ENCODE measurements at places on chromosomes 4 and X.

DNA sequence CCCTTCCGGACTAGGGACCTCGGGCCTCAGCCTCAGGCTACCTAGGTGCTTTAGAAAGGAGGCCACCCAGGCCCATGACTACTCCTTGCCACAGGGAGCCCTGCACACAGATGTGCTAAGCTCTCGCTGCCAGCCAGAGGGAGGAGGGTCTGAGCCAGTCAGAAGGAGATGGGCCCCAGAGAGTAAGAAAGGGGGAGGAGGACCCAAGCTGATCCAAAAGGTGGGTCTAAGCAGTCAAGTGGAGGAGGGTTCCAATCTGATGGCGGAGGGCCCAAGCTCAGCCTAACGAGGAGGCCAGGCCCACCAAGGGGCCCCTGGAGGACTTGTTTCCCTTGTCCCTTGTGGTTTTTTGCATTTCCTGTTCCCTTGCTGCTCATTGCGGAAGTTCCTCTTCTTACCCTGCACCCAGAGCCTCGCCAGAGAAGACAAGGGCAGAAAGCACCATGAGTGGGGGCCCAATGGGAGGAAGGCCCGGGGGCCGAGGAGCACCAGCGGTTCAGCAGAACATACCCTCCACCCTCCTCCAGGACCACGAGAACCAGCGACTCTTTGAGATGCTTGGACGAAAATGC lies at the start of gene WAS:
WAS (plus strand) TSS at position 389 of the 572 bp plus-strand sequence; CDS start at position 444, 55 bp downstream.
- DNase-seq: peak; percentile 59

DNA sequence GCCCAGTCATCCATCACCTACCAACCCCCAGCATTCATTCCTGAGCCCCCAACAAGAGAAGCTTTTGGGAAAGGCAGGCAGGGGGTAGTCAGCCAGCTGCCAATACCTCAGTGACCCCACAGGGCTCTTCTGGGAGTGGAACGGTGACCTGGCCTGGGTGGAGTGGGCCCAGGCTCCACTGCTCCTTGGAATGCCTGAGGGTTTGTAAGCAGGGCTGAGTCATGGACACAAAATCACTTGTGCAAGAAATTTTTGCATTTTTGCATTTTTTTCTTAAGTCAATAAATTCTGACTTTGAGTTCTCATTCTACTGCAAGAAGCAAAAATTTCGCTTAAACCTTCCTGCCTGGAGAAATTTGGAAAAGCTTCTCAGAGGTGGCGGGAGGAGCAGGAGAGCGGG lies 18.5 kb downstream of the SORCS2 start:
- no peak for DNase-seq

DNA sequence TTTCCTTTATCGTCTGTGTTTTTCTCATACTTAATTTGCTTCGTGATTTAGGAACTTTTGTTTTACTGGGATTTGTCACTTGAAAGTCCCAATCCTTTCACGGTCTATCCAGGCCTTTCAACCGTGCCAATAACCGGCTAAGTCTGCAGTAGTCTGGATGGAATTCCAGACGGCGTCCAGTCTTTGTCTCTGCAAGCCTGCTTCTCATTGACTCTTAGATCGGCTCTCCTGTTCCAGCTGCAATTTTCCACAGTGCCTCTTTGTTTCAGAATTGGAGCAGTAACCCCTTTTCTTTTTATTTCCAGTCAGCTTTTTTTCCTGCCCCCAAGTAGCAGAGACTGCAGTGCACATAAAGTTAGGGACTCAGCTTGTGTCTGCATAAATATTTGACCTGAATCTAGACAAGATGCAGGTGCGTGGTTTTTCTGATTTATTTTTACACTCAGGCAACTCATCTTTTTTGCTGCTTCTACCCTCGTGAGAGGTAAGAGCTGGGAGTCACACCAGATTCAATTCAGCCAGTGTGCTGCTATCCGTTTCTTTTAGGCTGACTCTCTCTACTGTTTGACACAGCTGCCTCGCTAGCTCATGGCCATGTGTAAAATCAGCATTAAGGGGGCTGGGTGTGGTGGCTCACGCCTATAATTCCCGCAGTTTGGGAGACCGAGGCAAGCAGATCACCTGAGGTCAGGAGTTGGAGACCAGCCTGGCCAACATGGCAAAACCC lies 37.4 kb upstream of the DHRSX start:
- DNase-seq: no peak

GRCh38 chr4:110108422-110108821 lies 90.0 kb downstream of the ELOVL6 start:
- DNase-seq: no peak

DNA sequence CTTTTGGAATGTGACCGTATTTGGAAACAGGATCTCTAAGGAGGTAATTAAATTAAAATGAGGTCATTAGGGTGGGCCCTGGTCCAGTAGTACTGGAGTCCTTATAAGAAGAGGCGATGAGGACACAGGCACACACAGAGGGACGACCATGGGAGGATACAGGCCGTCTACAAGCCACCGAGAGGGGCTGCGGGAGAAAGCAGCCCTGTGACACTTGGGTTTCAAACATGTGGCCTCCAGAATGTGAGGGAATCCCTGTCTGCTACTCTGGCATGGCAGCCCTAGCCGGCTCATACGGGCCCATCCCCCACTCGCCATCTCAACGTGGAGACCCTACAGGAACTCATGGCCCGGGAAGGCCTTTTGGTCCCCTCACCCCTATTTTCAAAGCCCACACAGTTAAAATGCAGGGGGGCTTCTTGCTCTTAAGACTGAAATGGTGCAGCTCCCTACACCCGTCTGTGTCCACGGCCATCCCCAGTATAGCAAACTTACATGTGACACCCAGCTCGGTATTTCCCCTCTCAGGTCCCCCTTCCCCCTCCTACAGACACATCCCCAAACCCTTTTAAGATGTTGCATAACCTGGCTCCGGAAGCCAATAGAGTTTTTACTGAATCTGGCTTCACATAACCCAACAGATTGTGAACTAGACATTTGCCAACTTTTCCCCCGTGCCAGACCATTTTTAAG lies 124.1 kb upstream of the TBL1X start:
- DNase-seq: peak; percentile 72

- no peak for DNase-seq
These were observed 208.2 kb downstream of the AFAP1 start for GRCh38 chr4:7731437-7731836.

GRCh38 chr4:5376015-5376414 lies 324.7 kb downstream of the STK32B start:
- no peak for DNase-seq

- no peak for DNase-seq
These were observed 16.2 kb upstream of the SYTL4 start for GRCh38 chrX:100748108-100748507.

DNA sequence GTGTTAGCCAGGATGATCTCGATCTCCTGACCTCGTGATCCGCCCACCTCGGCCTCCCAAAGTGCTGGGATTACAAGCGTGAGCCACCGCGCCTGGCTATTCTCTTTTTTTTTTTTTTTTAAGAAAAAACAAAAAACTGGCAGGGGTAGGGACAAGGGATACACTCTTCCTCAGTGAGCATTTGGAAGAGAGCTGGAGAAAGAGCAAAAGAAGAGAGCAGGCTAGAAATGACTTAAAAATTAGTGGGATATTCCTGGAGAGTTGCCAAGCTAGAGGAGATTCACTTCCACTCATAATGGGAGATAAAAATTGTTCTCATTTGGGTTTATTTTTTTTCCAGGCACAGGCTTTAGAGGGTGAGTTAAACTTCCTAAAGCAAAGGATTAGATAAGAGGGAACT lies 140.0 kb upstream of the SCML1 start:
- no peak for DNase-seq

- DNase-seq: no peak
These were observed 29.6 kb upstream of the COX18 start for GRCh38 chr4:73099143-73099542.

DNA sequence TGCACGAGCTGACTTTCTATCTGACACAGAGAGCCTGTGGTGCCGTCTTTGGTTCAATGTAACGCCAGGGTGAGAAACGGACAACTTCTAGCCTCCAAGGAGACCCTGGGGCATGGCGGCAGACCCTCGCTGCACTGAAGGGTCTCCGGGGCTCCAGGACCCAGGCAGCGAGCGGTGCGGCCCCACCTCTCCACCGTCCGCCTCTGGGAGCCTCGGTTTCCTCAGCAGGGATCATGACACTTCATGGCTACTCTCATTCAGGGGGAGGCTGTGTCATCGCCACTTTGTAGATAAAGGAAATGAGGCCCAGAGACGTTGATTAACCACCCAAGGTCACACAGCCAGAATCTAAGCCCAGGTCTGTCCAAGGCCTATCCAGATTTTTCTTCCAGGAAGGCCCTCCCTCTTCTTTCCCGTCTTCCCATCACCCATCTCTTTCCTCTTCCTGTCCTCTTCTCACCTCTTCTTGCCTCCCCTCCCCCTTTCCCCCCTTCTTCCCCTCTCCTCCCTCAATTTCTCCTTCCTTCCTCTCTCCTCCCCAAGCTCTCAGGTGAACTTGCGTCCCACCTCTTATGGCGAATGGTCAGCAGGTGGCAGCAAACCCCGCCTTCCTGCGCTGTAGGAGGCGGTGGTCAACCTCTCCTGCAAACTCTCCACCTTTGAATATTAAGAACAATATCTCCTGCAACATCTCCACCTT lies 69.3 kb upstream of the HMX1 start:
- no peak for DNase-seq

DNA sequence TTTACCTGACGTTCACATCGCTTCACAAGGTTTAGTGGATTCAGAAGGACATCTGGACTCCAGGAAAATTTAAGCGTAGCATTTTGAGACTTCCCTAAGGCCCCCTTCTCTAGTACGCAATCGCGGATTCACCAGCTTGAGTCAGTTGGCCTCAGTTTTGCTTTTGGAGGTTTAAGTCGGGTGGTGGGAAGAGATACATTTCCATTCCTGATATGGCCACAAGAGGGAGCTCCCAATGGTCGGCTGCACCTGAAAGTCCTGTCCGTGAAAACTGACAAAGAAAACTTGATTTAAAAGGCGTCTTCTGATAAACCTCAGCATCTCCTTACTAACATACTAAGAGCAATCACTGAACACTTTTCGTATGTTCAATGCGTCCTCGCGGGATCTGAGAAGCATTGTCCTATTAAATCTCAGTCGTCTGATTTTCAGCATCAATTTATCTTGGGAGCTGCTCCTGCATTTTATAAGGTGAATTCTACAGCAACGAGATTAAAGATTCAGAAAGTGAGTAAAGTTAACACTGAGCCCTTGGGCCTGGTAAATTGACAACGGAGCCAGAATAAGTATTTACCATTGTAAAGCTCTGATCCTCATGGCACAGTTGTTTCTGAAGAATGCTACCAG lies 50.6 kb downstream of the LGI2 start:
- DNase-seq: peak; percentile 25
